ENCODE measurements at places on chromosomes 3 and 15.

DNA sequence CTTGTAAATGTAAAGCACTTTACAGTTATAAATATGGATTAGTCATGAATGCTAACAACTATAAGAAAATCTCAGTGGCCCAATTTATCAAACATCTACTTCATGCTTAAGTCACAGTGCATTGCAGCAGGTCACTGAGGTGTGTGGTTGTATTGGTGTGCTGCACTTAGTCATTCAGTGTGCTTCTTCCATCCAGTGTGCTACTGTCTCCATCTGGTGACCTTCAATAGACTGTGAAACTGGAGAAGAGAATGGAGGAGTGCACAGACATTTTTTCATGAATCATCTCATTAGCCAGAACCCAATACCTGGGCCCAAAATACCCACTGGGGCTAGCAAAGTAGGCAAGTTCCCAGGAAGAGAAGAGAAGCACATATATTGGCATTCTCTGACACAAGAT is 199.6 kb downstream of the SHOX2 start:
- no peak for DNase-seq

DNA sequence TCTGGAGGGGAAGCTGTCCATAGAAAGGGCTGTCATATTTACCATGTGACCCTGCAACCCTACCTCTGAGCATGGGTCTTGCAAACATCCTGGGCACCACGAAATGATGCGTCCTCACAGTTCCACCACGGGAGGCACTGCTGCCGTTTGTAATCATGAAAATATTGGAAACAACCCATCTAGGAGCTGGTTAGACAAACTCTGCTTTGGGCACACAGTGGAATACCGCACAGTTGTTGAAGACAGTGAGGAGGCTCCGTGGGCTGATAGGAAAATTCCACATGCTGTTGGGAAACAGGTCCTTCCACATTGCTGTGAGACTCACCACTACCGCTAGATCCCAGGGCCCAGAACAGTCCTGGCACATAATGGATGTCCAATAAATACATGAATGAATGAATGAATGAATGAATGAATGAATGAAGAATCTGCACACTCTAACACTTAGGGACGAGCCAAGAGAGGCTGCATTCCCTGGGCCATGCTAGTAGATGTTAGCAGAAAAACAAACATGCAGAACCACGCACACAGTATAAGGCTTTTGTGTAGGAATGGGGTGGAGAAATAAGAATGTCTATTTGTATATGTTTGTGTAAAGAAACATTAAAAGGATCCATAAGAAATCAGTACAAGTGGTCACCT is 40.6 kb downstream of the TPRA1 start:
- no peak for DNase-seq

- no peak for DNase-seq
Observed at GRCh38 chr3:73452729-73453128, 172.0 kb downstream of the PDZRN3 start.

DNA sequence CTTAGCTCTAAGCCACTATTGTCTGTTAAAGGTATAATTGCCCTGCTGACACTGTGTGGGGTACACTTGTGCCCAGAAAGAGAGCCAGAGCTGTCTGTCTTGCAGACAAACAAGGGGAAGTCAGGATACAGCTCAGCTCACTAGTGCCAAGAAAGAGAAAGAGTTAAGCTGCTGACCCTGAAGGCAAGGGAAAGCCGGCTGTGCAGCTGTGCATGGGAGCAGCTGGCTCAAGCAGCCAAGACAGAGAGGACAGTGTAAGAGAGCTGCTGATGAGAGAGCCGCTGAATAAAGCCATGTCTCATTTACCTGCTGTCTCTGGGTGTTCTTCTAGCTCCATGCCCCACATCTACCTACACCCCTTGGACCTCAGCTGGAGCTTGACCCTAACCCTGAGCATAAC is 428.1 kb upstream of the NAALADL2 start:
- DNase-seq: no peak

- no peak for DNase-seq
Observed at GRCh38 chr15:87145696-87146095, 1066.0 kb downstream of the AGBL1 start.

DNA sequence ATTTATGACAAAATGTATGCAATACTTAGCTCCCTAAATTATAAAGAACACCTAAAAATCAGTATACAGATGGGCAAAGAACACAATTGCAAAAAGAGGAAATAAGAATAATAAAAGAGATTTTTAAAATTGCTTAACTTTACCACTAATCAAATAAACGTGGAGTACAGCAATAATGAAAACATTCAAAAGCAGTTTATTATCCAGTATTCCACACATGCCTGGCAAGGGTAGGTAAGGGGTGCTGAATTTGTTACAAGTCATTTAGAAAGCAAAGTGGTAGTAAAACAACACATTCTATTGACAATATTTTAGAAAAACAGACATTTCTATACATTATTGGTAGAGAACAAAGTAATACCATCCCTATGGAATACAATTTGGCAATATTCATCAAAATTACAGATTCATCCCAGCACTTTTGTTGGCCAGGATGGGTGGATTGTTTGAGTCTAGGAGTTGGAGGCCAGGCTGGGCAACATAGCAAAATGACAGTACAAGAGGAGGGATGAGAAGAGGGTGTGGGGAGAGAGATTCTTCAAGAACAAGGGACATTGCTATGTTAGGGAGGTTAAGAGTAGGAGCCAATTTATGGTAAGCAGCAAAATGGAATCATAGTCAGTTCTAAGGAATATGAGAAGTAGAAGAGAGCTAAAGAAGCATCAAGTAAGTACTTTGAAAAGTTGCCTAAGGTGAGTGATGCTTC is 3.7 kb upstream of the ACKR4 start:
- no peak for DNase-seq

GRCh38 chr3:169953462-169954141 is 13.0 kb upstream of the SEC62 start:
- DNase-seq: no peak

DNA sequence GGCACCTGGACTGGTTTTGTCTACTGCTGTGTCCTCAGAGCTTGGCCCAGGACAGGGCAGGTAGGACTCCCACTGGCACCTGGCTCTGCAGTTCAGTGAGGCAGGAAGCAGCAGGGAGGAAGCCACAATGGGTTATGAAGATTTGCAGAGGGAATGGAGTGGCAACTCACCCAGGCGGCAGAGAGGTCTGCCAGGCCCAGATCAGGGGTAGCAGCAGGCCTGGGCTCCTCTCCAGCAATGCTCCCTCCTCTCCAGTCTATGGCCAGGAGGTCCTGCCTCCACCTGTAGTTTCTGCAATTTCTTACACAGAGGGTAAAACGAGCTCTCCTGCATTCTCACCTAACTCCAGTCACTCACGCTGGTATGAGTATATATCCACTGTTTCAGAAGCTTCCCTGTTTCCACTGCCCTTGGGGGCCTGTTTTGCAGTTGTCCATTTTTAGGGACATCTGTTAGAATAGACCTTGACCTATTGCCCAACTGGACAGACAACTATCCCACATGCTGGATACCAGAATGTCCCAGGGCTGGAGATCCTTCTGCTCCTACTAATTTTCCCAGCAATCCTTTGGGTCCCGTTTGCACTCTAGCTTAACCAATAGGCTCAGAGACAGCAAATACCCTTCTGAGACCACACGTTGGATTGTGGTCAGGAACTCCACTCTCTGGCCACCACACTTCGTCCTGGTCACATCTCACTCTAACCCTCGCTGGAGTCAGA is 35.2 kb downstream of the HMCES start:
- no peak for DNase-seq

DNA sequence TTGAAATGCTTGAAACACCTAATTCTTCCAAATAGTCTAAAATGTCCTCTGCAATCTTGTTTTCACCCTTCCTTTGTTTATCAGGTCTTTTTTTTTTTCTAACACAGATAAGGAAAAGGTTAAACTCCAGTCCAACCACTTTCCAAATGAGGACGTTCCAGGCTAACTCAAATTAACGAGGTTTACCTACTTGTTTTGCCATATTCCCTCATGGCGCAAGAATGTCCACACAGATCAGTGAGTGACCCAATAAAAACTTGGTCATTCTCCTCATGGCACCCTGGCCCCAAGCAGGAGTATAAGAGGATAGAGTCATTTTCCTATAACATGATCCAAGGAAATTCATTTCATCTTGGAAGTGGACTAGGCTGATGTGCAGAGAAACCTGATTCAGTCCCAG is 6.6 kb upstream of the LIPC start:
- DNase-seq: no peak

- no peak for DNase-seq
Observed at GRCh38 chr3:53821631-53822121, 24.5 kb downstream of the CHDH start.

GRCh38 chr3:183310936-183311335 is 57.9 kb downstream of the B3GNT5 start:
- DNase-seq: no peak

- DNase-seq: no peak
Observed at GRCh38 chr3:46712191-46713049, 5.2 kb downstream of the PRSS50 start.

DNA sequence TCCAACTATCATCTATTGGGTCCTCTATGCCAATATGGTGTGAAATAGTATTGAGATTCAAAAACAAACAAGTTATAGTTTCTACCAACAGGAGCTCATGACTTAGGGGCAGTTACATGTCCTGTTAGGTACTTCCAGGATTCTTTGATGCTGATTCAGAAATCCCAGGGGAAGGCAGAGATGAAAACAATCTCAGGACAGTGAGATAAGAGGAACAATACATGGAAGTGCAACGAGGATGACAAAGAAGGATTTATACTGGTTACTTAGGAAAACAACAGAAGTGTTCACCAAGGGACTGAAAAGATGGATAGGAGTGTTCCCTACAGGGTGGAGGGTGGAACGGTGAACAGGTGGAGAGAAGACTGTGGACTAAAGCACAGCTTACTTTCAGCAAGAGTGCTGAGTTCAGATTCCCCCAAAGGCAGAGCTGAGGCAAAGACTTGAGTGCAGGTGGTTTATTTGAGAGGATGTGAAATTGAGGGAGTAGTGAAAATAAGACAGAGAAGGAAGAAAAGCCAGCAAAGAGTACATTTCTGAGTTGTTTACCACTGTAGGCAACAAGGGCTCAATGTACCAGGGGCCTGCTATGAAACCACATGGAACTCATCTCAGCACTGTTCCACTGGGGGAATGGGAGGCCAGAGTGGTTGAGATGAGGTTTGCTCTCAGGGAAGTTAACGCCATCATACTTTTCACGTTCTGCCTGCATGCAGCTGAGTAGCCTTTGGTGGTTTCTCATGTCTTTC is 68.1 kb downstream of the TRIM69 start:
- DNase-seq: no peak

DNA sequence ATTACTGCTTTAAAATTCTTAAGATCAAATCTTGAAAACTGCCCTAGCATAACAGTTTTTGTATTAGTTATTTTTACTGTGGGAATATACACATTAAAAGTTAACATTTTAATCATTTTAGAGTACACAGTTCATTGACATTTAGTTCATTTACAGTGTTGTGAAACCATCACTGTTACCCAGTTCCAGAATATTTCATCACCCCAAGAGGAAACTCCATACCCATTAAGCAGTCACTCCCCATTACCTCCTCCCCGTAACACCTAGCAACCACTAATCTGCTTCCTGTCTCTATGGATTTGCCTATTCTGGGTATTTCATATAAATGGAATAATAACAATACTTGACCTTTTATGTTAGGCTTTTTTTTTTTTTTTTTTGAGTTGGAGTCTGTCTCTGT is 164.1 kb upstream of the LRRFIP2 start:
- no peak for DNase-seq
